IMR-90 (cell line): ENCODE measurements at places on chromosomes 5 and 9. TPM values are rescaled to one million over a fixed set of nuclear protein-coding genes. Genes with fewer than 3 reads are reported as not detected.

TAS2R1 gene
- not detected in 2 replicates for total RNA-seq

FAM221B gene
- not detected in 2 replicates for total RNA-seq

LHX6 gene
- total RNA-seq, result under 0.01 TPM in 2 replicates

PCDHA9 gene
- under 0.01 TPM in 2 replicates for total RNA-seq
